Amniotic epithelial cell (primary cell): ENCODE measurements at places on chromosomes 2 and 18.

DNA sequence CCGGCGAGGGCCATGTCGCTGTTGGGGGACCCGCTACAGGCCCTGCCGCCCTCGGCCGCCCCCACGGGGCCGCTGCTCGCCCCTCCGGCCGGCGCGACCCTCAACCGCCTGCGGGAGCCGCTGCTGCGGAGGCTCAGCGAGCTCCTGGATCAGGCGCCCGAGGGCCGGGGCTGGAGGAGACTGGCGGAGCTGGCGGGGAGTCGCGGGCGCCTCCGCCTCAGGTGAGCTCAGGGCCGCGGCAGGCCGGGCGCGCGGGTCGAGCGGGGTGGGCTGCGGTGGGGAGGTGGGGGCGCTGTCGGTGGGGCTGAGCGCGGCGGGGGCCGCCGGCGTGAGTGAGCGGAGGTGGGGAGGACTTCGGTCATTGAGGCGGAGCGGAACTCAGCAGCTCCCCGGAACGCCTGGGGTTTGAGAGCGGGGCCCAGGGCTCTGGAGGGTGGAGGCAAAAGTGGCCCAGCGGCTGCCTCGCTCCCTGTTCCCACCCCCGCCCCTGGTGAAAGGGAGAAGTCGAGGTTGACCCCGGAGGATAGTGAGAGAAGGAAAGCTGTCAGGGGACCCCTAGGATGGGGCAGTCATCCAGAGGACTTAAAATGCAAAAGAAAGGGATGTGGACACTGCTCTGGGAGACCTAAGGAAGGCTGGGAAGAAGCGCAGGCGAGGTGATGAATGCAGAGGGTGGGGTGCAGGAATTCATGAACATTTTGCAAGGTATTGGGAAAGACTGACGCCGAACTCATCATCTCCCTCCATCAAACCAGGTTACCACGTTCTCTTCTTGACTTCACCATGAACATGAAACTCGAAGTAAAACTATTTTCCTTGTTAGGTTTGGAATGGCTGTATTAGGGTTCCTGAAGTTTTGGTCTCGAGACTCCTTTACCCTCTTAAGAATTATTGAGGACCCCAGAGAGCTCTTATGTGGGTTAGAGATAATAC is 633 bp downstream of the MALT1 start:
- DNase-seq = peak; percentile 75

DNA sequence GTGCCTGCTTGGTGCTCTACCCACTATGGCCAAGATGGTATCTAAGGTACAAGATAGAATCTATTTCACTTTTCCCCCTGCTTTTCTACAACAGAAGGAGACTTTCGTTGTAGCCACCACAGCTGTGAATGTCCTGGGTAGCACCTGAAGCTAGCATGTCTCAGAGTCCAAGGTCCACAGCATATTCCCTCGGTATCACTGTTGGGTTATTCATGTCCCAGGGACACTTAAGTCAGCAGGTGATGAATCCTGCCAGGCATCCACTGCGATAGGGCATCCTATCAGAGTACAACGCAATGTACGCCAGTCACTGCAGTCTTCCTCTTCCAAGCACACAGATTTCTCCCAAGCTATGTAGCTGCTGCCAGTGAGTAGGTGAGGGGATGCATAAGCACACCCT is 129.1 kb upstream of the LINC00305 start:
- DNase-seq = no peak

GRCh38 chr2:77328134-77328931 is 193.8 kb downstream of the LRRTM4 start:
- DNase-seq = no peak

- no peak for DNase-seq
Measured at GRCh38 chr2:219531639-219532377, 11.8 kb downstream of the CHPF start.

GRCh38 chr2:117232305-117232704 is 582.2 kb upstream of the DDX18 start:
- DNase-seq = no peak

DNA sequence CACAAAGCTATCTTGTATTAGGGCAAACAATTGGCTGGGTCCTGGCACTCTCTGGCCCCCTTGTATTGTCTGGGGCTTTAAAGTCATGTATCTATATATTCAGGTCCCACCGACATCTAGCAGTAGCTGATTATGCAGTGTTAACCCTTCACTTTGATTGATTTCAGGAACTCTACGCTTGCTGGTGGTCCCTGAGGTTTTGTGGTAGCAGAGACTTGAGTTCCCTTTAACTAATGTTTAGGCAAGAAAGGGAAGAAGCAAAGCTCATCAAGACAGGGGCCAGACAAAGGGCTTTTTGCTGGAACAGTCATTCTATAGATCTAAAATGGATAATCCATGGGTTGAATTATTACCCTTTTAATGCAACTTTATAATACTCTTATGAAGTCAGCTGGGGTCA is 95.3 kb upstream of the EPB41L3 start:
- no peak for DNase-seq
